ENCODE measurements at places on chromosomes 4 and X.

DNA sequence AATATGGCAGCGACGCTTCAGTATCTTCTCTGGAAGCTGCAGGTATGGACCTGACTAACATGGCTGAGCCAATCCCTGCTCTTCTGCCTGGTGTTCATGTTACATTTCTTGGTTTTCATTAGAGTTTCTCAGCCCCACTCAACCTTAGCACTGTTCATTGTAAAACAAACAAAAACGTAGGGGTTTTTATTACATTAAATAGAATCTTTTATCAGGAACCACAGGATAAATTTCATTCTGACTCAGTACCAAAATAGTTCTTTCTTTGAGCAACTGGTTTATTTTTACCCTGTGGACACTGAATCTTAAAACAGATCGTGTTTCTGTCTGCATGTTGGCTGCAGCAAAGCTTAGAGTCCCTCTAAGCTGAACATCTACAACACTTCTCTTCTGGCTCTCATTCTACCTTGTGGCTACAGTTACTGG, 27.1 kb downstream of the FHIP1A start:
- no peak for DNase-seq

- DNase-seq, result no peak
Measured at GRCh38 chrX:136146614-136147314, 569 bp upstream of the FHL1 start.

- DNase-seq, result no peak
Measured at GRCh38 chr4:38788317-38788716, 5.5 kb upstream of the TLR10 start.

- no peak for DNase-seq
Measured at GRCh38 chrX:18146954-18147353, 73.7 kb downstream of the BEND2 start.

All from esophagus squamous epithelium (tissue), 5 donors.